Erythroblast (primary cell): ENCODE measurements at places on chromosomes 4 and X.

- peak; percentile 41 for DNase-seq
Observed at GRCh38 chrX:47366041-47366722, 4.2 kb upstream of the ZNF157 start.

DNA sequence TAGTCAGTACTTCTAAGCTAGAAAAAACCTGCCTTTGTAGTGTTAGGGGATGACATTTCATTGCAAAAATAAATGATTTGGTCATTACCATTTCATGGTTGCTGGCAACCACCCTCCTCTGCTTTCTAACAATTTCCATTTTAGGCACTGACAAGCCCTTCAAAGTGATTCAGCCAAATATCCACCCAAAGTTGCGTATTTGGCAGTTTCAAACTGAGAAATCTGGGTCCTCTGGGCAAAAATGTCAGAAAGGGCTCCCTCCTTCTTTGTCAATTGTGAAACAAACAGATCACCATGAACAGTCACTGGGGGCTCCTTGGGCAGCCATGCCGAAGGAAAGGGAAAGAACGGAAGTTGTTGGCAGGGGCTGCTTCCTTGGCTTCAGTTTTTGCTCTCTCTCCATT is 33.0 kb downstream of the PLAC1 start:
- DNase-seq = no peak

DNA sequence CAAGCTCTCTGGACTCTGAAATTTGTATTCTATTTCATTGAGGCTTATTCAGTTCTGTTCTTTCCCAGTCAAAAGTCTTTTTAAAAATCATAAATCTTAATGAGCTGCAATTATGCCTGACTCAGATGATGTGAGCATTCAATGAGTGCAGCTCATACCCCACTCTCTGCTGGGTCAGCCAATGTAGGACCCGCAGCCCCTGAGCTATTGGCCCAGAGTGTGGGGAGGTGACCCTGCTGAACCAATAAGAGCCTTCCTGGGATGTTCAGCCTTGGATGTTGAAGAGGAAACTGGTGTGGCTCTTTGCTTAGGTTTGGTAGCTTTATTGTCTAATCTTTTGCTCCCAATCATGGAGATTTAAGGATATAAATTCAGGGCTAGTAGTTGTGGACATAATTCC is 12.1 kb upstream of the TCEAL4 start:
- DNase-seq = no peak

- DNase-seq = no peak
Observed at GRCh38 chr4:112840061-112840460, 203.1 kb downstream of the LARP7 start.

- no peak for DNase-seq
Observed at GRCh38 chr4:100872811-100873210, 355.0 kb upstream of the EMCN start.

GRCh38 chr4:155738548-155738947 is 20.3 kb upstream of the GUCY1B1 start:
- DNase-seq = no peak

DNA sequence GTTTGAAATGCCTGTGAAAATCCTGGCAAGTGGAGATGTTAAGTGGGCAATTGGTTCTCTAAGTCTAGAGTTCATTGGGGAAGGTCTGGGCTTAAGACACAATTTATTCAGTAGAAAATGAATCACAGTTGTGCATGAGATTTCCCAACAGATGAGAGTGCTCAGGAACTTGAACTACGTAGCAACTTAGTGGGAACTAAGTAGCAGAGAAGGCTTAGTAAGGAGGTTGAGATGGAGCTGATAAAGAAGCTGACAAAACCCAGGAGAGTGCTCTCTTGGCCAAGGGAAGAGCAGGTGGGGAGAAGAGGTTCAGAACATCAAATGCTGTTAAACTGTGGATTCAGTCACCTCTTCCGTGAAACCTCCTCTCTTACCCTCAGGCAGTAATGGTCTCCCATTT is 33.0 kb downstream of the AFF1 start:
- DNase-seq = no peak

DNA sequence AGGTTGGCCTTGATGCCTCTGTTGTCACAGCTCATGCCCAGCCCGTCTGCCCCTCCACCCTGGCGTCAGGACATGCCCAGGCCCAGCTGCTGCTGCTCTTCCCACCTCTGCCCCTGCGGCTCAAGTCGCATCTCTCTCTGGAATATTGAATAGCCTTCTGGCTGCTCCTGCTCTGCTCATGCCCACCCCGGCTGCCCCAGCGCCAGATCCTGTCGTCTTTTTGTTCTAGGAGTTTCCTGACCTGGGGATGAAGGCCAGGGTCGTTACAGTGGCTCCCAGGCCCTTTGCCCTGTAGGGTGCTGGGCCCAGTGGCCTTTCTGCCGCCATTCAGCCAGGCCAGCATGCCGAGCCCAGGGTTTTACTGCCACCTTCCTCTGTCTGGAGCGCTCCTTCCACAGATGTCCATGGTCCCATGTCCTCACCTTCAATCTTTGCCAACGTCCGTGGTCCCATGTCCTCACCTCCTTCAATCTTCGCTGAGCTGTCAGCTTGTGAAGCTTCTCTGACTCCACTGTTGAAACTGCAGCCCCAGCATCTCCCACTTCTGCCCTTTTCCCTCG is 9.7 kb downstream of the MAEA start:
- no peak for DNase-seq

- no peak for DNase-seq
Observed at GRCh38 chr4:159451006-159451405, 348.1 kb downstream of the RAPGEF2 start.
